ENCODE measurements at places on chromosomes 3 and 15.

- no peak for DNase-seq
Observed at GRCh38 chr3:156388497-156389448, 166.1 kb downstream of the SSR3 start.

- DNase-seq: no peak
Observed at GRCh38 chr3:49968346-49968745, 28.4 kb downstream of the RBM6 start.

DNA sequence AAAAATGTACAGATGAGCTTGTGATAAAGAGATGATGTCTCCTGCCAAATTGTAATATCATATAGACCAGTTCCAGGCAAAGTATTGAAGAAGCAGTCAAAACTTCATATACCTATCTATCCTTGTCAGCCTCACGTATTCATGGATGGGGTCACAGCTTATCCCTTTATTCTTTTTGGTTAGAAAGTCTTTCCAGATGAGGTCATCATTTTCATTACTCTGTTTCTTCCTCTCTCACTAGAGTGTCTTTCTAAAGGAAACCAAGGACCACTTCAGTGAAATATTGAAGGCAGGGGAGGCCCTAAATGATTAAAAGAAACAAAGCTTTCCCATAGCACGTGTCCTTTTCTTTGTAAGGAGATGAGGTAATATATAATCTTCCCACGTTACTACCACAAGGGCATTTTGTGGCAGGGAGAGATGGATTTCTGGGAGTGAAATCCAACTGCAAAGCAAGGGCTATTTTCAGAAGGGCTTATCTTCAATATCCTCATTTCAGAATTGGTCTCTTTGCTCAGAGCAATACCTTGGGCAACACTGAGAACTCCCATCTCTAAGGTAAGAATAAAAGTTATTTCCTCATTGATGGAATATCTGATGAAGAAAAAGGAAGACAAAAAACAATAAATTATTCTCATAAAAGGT lies 260.2 kb downstream of the TIGIT start:
- DNase-seq: no peak

GRCh38 chr15:91384189-91384730 lies 284.2 kb downstream of the SV2B start:
- no peak for DNase-seq

DNA sequence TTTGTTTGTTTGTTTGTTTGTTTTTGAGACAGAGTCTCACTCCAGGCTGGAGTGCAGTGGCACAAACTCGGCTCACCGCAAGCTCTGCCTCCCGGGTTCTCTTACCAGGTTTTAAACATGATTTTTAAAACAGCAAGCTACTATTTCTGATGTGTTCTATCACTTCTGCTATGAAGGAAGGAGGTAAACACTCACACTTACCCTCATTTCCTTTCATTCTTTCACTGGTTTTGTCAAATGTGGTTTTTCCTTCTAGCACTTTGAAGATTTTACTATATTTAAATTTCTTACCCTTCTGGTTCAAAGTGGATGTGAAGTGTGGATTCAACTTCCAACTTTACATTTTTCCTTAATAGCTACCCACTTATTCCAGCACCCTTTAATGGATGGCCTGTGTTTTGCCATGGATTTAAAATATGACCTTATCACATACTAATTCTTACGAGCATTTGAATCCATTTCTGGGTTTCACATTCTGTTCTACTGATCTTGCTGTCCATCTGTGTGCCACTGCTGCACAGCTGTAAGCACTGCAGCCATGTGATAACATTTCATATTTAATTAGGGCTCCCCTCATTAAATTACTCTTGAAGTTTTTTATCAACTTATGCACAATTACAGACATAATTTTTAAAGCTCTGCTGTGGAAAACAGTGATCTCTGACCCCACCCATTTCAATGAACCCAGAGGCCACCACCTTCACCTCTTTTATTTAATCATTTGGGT lies 42.3 kb downstream of the TXNRD3 start:
- DNase-seq: no peak

- DNase-seq: no peak
Observed at GRCh38 chr15:99010768-99011167, 3.2 kb upstream of the PGPEP1L start.

DNA sequence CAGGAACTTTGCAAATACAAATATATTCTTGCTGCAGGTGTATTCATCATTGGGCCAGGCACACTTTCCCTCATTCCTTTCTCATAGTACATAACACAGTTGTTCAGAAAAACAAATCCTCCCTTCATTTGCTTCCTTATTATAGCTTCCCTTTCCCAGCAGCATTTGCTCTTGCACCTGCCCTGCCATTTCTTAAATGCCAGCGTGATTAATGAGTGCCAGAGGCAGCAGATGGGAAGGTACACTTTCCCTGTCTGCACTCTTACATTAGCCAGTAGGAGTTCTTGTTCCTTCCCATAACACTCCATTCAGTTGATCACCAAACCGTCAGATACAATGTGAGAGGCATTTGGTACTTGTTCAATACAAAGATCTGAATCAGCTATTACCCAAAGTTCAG lies 128.5 kb upstream of the GAP43 start:
- DNase-seq: no peak

GRCh38 chr15:51888593-51889195 lies 59.2 kb downstream of the TMOD3 start:
- DNase-seq: no peak

DNA sequence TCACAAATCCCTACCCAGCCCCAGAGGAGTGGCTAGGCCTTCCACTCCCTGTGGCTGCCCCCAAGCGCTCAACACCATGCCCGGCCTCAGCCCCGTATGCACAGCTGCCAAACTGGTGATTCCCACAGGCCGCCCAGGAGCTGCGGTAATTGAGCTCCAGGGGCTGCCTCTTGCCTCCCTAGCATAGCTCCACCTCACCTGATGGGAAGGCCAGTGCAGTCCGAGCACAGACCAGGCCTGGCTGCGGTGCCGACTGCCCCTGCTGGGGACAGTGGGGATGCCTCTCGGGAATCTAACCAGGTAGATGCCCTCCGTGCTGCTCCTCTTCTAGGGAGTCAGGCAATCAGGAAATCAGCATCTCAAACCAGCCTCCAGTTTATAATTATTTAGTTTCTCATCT lies 25.9 kb downstream of the SCN5A start:
- DNase-seq: no peak

- DNase-seq: no peak
Observed at GRCh38 chr3:72186400-72186855, 401.5 kb upstream of the PROK2 start.

All from testis (tissue), 5 donors.